Cerebellar nuclear complex (tissue), 1 donor: ENCODE measurements at places on chromosomes 1 and 21.

DNA sequence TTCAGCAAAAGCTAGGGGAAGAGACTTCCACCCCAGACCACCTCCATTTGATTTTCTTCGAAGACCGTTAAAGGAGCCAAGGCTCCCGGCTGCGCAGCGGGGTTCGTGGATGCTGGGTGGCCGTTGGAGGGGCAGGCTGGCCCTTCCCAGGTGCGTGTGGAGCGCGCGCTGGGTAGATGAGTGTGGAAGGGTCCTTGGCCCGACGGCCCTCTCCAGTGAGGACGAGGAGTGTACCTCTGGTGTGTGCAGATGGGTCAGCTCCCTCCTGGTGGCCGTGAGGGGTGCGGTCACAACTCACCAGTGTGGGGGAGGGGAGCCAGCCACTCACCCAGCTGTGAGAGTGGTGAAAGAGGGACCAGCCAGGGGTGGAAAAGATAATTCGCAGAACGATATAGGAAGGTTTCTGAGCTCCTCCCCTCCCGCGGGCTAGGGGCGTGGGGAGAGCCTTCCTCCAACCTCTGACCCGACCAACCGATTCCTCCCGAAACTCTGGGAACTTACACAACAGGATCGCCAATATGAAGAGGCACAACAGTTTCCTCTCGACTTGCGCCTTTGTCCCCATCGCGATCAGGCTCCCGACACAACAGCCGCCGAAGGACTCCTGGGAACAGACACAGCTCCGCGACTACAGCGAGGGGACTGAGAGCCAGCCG, at the start of gene F11R:
Gene F11R, minus strand, starts transcription at position 644 of the 656 bp plus-strand sequence. Its CDS starts 79 bp downstream, at position 565.
- DNase-seq: no peak

DNA sequence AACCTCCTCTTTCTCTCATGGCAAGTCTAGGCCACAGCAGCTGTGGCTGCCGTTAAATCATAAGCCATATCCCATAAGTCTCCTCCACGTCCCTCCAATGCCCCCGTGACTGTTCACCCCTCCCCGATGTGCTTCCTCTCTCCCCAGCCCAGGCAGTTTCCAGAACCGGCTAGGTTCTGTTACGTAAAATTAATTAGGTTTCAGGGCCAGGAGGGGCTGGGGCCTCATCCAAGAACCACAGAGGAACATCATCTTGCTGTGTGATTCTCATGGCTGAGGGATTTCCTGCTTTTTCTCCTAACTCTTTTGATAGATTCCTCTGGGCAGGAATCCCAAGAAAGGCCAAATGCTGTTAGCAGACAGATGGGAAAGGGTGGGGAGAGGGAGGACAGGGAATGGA, 141.8 kb upstream of the AJAP1 start:
- no peak for DNase-seq

DNA sequence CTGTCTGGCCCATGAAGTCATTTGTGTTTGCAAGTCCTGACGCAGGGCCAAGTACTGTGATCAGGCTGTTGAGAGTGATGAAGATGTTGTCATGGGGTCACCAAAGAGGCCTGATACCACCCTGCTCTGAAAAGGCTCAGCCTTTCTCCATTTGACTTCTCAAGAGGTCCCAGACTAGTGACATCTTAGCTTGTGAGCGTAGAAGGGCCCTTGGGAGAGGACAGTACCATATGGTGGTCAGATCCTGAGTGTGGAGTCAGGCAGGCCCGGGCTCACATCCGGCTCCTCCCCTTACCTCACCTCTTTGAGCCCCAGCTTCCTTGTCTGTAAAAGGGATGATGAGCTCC, 29.6 kb downstream of the SERINC2 start:
- no peak for DNase-seq

GRCh38 chr1:9687120-9687873, 35.8 kb downstream of the PIK3CD start:
- DNase-seq: no peak

- DNase-seq: no peak
Measured at GRCh38 chr1:177585302-177586220, 384.3 kb downstream of the SEC16B start.

DNA sequence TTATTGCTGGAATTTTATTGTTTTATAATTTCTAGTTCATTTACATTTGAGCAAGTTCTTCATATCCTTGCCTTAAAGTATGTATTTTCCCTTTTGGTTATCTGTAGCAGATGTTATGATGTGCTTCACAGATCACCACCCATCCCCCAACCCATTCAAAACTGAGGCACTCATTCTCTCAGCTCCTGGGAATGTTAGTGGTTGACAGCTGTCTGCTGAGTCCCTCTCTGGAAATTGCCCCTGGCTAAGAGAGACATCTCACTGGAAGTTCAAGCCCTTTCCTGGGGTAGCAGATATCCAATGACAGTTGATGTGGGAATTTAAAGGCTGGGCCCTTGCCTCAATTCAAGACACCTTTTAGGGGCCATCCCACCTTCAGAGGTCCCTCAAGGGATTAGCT, 4.3 kb upstream of the DPYD start:
- no peak for DNase-seq

- DNase-seq: no peak
Measured at GRCh38 chr1:220804202-220804586, 17.5 kb downstream of the MTARC1 start.

- no peak for DNase-seq
Measured at GRCh38 chr1:39214998-39215873, 10.7 kb downstream of the MACF1 start.

DNA sequence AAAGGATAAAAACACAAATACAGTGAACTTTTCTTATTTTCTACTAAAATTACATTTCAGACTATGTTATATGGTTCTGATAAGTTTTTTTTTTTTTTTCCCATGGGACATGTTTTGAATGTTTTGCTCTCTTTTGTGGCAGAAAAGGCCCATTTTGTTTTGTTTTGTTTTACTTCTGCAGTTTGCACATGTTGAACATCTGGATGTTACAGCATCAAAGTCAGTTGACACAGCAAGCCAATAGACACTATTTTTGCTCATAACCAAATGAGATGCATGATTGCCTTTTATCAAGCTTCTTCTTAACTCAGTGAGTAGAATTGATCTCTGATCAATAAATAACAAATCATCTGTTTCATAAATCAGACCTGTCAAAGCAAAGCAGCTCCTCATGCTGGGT, 904.2 kb downstream of the ADGRL2 start:
- no peak for DNase-seq
